Small intestine (tissue), 16 donors: ENCODE measurements at places on chromosomes 6 and 20. TPM values are rescaled to one million over a fixed set of nuclear protein-coding genes. Genes with fewer than 3 reads are reported as not detected.

DNA sequence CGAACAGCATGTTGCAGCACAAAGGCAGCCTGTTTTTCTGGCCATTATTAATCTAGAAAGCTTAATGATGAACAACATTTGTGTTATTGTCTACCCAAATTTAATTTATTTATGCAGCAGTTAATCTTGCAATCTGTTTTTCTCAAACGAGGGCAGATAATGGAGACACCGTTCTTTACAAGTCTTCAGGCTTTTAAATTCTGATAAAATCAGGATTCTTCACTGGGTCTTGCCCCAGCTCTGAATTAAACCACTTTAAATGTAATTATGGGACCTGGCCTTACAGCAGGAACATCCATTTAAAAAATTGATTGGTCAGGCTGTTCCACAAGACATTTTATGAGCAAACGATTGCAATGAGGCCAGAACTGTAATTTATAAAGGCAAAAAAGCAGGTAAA is 26.5 kb upstream of the INSM1 start:
- no peaks in the 10 kb centered on the region for H3K4me1 ChIP-seq
- no peak overlapping the region for H3K27ac ChIP-seq
- DNase-seq = no peak
- no peak overlapping the region for H3K4me3 ChIP-seq

DNA sequence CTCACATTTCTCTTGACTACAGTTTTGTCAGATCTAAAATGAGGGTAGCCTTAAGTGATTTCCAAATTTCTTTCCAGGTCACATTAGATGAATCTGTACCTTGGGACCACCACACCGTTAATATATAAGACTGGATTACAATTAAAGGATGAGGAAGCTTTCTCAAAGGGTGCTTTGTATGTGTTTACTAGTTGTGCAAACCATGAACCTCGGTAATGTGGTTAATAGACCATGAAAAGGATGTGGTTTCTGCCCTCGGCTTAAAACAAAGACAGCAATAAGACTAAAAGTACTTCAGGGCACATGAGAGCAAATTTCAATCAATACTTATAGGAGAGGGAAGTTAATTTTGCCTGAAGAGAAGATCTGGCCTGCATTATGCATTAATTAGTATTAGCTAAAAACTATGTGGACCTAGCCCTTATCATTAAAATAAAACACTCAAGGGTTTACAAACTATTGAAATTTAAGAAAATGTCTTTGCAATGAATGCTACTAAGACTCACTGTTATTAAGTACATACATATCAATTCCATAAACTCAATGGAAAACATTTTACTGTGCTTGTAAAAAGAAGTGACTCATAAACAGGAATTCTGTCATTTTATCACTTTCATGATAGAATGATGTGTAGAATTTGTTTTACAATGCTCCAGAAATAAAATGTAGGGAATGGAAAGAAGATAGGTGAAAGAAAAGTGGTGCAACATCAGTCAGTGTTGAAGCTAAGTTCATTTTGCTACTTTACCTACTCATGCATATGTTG is 936 bp upstream of the TMX4 start:
- H3K4me3 ChIP-seq = no peak overlapping the region
- no peaks in the 10 kb centered on the region for H3K36me3 ChIP-seq
- DNase-seq = peak; percentile 54
- no peaks in the 10 kb centered on the region for H3K4me1 ChIP-seq
- no peaks in the 10 kb centered on the region for H3K27me3 ChIP-seq
- H3K27ac ChIP-seq = peak overlapping the region; percentile 89

- no peaks in the 10 kb centered on the region for H3K4me1 ChIP-seq
- DNase-seq = peak; percentile 40
- no peaks in the 10 kb centered on the region for H3K36me3 ChIP-seq
- H3K27ac ChIP-seq = peak within 1 kb of the TSS; percentile 77
Observed at GRCh38 chr6:31114541-31114878, at the start of gene PSORS1C1. Gene PSORS1C1, plus strand, starts transcription at chr6:31114800. Its CDS starts 14,833 bp downstream, at chr6:31129633.

DNA sequence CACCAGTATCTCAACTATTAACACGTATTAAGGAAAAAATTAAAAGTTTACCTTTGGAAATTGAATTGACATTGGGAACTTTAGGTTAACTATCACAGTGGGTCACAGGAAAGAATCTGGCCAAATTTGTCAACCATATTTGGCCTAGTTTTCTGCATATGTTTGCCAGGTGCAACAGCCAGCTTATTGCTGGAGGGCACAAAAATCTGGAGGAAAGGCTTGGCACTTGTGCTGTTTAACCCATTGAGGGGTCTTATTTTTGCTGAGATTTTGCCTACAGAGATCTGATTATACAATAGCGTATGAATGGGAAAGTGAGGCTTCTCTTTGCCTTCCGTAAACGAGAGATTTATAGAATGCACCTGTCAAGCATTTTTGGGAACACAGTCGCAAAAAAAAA is 190.4 kb downstream of the PRL start:
- no peaks in the 10 kb centered on the region for H3K27me3 ChIP-seq
- H3K36me3 ChIP-seq = no peaks in the 10 kb centered on the region
- no peak overlapping the region for H3K27ac ChIP-seq
- H3K4me1 ChIP-seq = no peaks in the 10 kb centered on the region

GRCh38 chr6:135165031-135165430 is 16.1 kb upstream of the MYB start:
- H3K4me3 ChIP-seq = no peak overlapping the region
- no peaks in the 10 kb centered on the region for H3K27me3 ChIP-seq

DNA sequence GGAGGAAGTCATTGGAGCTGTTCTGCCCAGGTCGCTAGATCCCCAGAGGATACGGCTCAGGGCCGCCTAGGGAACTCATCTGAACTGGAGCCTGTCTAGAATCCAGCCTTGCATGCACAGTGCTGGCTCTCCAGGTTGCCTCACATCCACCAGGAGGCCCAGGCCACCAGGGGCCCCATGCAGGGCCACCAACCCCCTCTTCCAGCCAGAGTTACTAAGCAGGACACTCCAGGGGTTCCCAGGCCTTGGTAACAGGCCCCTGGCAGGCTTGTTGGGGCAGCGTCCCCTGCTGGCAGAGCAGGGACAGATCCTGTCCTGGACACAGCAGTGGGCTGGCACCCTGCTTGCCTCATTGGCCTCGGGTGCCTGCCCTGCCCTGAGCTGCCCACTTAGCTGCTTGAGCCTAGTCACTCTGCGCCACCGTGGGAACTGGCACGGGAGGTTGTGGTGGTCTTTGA is 35.3 kb downstream of the EFCAB8 start:
- DNase-seq = peak; percentile 20
- H3K4me1 ChIP-seq = no peaks in the 10 kb centered on the region
- no peak overlapping the region for H3K27ac ChIP-seq
- no peaks in the 10 kb centered on the region for H3K27me3 ChIP-seq
- H3K36me3 ChIP-seq = no peaks in the 10 kb centered on the region
- H3K4me3 ChIP-seq = no peak overlapping the region

GRCh38 chr6:125818772-125819260 is 28.1 kb downstream of the NCOA7 start:
- DNase-seq = peak; percentile 41
- H3K27me3 ChIP-seq = no peaks in the 10 kb centered on the region
- H3K27ac ChIP-seq = peak overlapping the region; percentile 70
- H3K36me3 ChIP-seq = peaks cover 1% of the 10 kb centered on the region
- H3K4me3 ChIP-seq = no peak overlapping the region
- peaks cover 24% of the 10 kb centered on the region for H3K4me1 ChIP-seq

GRCh38 chr20:57883761-57884160 is 173.9 kb upstream of the PMEPA1 start:
- DNase-seq = no peak
- no peak overlapping the region for H3K27ac ChIP-seq
- no peaks in the 10 kb centered on the region for H3K36me3 ChIP-seq
- no peaks in the 10 kb centered on the region for H3K4me1 ChIP-seq
- no peak overlapping the region for H3K4me3 ChIP-seq
- H3K27me3 ChIP-seq = no peaks in the 10 kb centered on the region

DNA sequence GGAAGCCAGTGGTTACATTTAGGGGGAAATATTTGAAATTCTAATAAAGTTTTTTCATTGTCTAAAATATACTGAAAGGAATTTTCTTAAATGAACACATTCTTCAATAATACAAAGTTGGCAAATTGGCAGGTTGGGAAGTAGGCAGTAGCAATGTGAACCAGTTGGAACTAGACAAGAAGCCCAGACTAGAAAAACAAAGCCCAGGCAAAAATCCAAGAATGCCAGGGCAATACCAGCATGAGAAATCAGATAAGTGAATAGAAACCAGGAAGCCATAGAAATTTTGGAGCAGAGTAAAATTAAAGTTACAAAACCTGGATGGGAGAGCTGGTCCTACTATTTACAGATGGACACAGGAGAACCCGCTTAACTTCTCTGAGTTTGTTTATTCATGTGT is 52.2 kb downstream of the TPBG start:
- H3K4me3 ChIP-seq = no peak overlapping the region
- H3K27ac ChIP-seq = no peak overlapping the region
- no peaks in the 10 kb centered on the region for H3K36me3 ChIP-seq
- H3K27me3 ChIP-seq = no peaks in the 10 kb centered on the region
- DNase-seq = no peak

DNA sequence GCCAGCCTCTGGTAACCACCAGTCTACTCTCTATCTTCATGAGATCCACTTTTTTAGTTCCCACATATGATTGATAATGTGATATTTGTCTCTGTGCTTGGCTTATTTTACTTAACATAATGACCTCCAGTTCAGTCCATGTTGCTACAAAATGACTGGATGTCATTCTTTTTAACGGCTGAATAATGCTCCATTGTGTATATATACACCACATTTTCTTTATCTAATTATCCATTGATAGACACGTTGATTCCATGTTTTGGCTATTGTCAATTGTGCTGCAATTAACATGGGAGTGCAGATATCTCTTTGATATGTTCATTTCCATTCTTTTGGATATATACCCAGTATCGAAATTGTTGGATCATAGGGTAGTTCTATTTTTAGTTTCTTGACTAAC is 89.3 kb downstream of the ATRN start:
- no peak for DNase-seq
- no peaks in the 10 kb centered on the region for H3K27me3 ChIP-seq
- H3K4me3 ChIP-seq = no peak overlapping the region

- no peaks in the 10 kb centered on the region for H3K27me3 ChIP-seq
- H3K4me3 ChIP-seq = no peak overlapping the region
- no peaks in the 10 kb centered on the region for H3K4me1 ChIP-seq
- DNase-seq = no peak
Observed at GRCh38 chr20:33387177-33387576, 14.1 kb downstream of the CDK5RAP1 start.

- no peaks in the 10 kb centered on the region for H3K27me3 ChIP-seq
- DNase-seq = no peak
Observed at GRCh38 chr6:68779366-68779765, 144.3 kb downstream of the ADGRB3 start.

The ACSS1 gene
- 27.9 TPM for polyA plus RNA-seq

The VSX1 gene
- polyA plus RNA-seq = not detected

The NOP56 gene
- 53.0 TPM for polyA plus RNA-seq

The FAM83B gene
- 4.6 TPM for polyA plus RNA-seq

The MOG gene
- not detected for polyA plus RNA-seq

The PACSIN1 gene
- 0.19 TPM for polyA plus RNA-seq
